G401 (cell line): ENCODE measurements at places on chromosomes 2 and 18.

GRCh38 chr2:114446571-114446970, 4.1 kb downstream of the DPP10 start:
- DNase-seq, result no peak

DNA sequence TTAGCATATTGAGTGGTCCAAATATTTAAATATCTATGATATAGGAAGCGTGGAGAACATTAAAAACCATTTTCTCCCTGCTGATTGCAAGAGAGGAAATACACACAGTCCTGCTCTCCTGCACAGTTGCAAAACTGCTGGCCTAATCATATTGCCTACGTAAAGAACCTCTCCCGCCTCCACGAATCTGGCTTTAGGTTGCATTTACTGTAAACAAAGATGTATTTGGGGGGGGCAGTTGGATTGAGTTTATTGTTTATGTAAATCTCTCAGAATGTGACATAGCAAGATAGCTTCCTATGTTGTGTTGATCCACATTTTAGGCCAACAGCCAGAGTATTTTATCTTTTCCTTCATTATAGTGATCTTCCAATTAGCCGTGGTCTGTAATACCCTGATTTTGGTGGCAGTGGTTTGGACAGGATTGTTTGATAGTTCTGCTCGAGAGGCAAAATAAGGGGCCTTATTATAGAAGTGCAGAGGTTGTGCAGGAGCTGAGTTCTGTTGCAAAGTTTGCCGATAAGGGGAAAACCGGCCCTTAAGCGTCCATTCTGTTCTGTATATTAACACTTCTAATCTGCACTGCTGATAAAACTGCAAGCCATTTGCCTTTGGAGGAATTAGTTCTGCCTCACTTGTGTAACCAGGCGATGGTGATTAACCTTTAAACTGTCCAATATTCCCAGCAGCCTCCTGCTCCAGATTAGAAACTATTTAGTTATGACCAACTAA, 101.6 kb upstream of the SIX3 start:
- no peak for DNase-seq

- DNase-seq, result peak; percentile 26
Observed at GRCh38 chr2:62474176-62474575, 31.8 kb downstream of the TMEM17 start.

DNA sequence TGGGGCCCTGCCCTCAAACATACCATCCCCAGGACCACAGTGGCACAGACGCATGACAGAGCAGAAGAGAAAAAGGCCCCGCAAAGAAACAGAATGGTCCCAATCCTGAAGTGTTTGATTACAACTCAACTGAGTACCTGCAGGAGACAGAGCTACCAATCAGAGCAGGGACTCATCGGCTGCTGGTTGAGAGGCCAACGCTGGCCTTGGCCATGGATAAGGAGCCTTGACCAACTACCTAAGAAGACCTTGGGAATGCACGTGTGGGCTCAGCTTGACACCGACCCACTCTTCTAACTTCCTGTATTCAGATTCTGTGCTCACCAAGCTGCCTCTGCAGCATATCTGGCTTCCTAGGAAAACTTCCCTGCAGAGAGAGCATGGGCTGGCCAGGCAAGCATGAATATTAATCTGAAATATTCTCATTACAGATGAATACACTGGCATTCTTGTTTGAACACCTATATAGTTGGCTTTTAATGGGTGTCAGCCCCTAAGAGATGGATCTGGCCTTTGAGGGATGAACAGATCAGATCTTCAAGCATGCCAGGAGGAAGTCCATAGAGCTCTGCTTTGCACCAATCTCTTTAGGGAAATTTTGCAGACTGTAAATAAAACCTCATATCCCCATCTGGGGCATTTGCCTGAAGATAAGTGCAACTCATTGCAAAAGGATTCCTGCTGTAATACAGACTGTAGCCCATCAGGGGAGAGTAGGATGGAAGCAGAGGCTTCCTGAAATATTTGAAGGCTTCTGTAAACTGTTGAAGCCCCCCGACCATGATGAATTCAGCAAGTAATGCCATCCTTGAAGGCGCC, 135.4 kb downstream of the BCL2 start:
- no peak for DNase-seq

DNA sequence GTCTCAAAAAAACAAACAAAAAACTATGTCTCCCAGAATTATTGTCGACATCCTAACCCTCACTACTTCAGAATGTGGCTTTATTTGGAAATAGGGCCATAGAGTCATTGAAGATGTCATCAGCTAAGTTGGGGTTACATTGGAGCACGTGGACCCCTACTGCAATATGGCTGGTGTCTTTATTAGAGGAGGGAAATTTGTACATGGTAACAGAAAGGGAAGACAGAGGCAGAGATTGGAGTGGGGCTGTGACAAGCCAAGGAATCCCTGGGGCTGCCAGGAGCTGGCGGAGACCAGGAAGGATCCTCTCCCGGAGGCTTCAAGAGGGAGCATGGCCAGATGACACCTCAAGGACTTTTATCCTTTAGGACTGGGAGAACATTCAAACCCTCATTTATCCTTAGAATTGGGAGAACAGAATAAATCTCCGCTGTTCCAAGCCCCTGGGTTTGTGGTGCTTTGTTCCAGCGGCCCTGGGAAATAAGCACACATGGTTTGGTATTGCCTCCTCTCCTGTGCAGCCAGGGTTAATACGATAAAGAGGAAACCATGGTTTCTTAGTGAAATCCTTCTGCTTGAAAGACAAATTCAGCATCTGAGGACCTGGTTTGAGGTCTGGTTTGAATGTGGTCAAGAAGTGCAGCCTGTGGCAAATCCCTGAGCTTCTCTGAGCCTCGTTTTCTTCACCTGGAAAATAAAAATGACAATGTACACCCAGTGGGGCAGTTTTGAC, 184.7 kb downstream of the MYCN start:
- no peak for DNase-seq

GRCh38 chr2:104476563-104476988, 377.3 kb upstream of the POU3F3 start:
- no peak for DNase-seq

DNA sequence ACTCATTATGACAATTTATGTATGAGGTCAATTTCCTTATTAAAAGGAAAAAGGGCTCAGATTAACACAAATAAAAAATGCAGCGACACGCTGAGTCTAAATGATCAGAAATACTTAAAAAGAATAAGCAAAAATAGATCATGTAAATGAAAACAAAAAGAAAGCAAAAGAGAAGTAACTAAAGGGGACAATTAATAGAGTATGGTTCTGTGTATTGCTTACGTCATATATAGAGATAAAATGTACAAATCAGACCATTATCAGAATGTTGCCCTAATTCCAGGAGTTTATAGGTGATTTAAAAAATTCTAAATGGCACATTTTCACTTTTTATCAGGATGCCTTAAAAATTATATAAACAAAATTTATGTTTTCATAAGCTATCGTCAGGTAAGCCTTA, 189.5 kb downstream of the DNAH7 start:
- DNase-seq, result no peak

- DNase-seq, result no peak
Observed at GRCh38 chr2:67585400-67585799, 188.3 kb downstream of the ETAA1 start.

- peak; percentile 9 for DNase-seq
Observed at GRCh38 chr2:104447831-104448434, 406.0 kb upstream of the POU3F3 start.

- DNase-seq, result no peak
Observed at GRCh38 chr2:240343548-240343947, 91.9 kb upstream of the GPC1 start.

- DNase-seq, result no peak
Observed at GRCh38 chr2:220585241-220585640, 957.8 kb downstream of the SLC4A3 start.

DNA sequence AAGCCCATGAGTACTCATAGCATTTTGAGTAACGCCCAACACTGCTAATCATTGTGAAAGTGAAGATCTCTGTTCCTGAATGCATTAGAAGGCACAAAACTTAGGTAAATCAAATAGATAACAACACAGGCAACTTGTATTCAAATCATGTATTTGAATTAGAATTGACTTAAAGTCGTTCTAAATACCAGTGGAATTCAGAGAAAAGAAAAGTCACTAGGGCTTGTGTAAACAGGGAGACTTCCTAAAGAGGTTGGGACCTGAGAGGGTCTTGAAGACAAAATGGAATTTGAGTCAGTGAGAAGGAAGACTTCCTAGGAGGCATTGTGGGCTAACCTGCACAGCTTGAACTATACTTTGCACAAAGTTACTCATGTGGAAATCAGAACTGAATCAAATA, 127.2 kb downstream of the CTNNA2 start:
- no peak for DNase-seq

- DNase-seq, result peak; percentile 86
Observed at GRCh38 chr18:8948471-8949149, 153.9 kb upstream of the NDUFV2 start.

GRCh38 chr18:62881509-62882016, 166.2 kb downstream of the PHLPP1 start:
- DNase-seq, result peak; percentile 26

DNA sequence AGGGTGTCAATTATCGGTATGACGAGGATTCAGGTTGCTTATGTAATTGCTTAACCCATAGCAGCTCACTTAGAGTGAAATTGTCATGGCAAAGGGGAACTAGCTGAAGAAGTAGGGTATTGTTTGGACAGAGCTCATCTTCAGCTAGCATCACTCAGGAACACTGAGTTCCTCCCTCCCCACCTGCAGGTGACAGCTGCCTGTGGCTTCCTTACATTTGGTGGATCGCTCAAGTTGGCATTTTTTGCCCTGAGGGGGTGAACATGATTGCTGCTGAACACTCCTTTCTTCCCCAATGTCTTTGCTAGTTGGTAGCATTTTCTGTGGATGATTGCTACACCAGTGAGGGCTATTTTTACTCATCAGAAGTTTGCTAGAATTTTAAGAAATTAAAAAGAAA, 86.7 kb upstream of the THUMPD2 start:
- DNase-seq, result no peak

- no peak for DNase-seq
Observed at GRCh38 chr2:217538719-217539118, 464.1 kb downstream of the TNS1 start.

- no peak for DNase-seq
Observed at GRCh38 chr18:10270151-10270571, 184.3 kb upstream of the APCDD1 start.

DNA sequence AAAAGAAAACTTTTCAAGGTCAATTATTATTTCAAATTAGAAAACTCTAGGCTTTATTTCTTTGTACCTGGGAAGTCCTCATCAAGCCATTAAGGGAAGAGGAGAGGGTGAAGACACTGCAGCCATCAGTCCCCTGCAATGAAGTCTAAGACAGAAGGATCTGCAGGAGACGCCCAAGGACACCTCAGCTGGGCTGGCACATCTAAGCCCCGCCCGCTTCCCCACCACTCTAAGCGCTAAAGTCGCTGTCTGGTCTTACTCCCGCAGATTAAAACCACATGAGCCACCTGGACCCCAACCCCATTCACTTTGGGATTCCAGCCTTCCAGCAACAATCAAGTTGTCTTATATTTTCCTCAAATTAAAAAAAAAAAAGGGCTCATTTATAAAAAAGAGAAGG, 104.4 kb downstream of the AFF3 start:
- DNase-seq, result no peak

- DNase-seq, result no peak
Observed at GRCh38 chr2:172993931-172994717, 81.5 kb upstream of the MAP3K20 start.

DNA sequence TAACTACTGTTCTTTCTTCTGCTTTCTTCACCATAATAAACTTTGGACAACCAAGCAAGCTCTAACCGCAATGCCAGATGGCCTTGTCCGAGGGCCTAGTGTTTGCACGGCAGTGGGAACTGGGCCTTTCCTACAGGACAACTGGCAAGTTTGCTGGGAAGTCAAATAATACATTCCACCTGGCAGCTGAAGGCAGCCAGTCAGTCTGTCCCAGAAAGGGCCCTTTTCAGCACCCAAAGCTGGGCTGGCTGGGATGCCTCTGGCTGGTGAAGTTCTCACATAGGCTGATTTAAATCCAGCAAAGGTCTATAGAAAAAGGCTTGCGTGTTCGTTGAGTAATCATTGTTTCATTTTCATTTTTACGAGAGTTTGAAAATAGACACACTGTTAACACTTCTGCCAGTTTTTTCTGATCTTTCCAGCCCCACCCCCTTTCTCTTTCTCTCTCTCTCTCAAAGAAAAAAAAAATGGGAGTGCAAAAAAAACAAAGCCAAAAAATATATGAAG, 110.0 kb upstream of the EPAS1 start:
- DNase-seq, result peak; percentile 82

- DNase-seq, result no peak
Observed at GRCh38 chr2:198525211-198525969, 721.0 kb downstream of the PLCL1 start.

DNA sequence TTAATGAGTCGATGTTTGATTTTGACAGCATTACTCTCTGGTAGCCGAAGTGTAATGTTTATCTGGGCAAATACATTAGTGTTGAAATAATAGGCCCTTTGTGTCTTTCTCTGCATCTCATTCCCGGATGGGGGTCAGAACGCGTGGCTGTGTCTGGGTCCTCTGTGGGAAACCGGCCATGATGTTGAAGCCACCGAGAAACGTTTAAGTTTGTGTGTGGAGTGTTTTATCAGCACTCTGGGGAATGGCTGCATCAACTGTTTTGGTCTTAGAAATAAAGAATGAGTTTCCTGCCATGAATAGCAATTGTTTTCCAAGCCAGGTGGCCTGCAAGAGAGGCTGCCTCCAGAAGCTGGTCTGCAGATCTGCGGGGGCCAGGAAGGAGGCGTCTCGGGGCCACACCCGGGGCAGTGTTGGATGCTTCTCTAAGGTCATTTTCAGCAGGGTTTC, 69.7 kb downstream of the RNF144A start:
- DNase-seq, result no peak

DNA sequence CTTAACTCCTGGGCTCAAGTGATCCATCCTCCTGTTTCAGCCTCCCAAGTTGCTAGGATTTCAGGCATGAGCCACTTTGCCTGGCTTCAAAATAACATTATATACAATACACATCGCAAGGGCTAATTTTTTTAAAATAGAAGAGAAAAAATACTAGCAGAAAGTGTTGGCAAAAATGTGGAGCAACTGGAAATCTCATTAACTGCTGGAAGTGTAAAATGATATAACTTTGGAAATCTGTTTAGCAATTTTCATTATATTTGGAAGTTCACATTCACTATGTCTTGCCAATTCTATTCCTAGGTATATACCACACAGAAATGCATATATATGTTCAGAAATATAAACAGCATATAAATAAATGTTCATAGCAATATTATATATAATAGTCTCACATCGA, 55.1 kb upstream of the ZBTB14 start:
- no peak for DNase-seq

GRCh38 chr2:219744066-219744465, 116.6 kb downstream of the SLC4A3 start:
- no peak for DNase-seq

- DNase-seq, result no peak
Observed at GRCh38 chr2:207501802-207502576, 27.8 kb upstream of the CREB1 start.

- no peak for DNase-seq
Observed at GRCh38 chr2:9941196-9941995, 10.1 kb upstream of the GRHL1 start.

GRCh38 chr2:13109516-13109915, 392.8 kb downstream of the TRIB2 start:
- no peak for DNase-seq

- DNase-seq, result no peak
Observed at GRCh38 chr2:74074487-74074886, 73.2 kb downstream of the BOLA3 start.
